COLO829 (cell line): ENCODE measurements at places on chromosomes 3 and 15.

GRCh38 chr15:67228286-67228685, 26.2 kb downstream of the AAGAB start:
- no peak for DNase-seq

DNA sequence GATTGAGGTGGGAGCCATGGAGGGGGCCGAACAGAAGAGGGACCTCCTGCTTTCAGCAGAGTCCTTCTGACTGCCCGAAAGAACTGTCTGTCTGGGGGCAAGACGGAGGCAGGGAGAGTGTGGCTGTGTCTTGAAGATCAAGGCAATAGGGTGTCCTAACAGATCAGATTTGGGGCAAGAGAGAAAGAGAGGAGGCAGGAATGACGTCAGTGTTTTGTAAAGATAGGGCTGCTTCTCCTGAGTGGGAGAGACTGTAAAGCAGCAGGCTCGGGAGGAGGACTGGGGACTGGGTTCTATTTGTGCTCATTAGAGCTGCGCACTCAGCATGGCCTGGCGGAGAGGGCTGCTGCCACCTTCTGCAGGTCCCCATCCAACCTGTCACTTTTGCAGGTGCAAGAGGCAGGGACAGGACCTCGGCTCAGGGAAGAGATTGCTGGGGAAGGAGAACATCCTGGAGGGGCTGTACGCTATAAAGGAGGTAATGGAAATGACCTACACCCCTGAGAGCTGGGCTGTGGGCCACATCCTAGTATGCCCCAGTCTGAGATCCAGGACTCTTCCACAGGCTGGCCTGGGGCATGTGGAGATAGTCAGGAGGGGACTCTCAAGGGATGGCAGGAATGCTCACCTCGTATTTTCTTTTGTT, 29.0 kb upstream of the FGD5 start:
- DNase-seq: no peak

- DNase-seq: no peak
Measured at GRCh38 chr3:51670053-51670822, 814 bp upstream of the TEX264 start.

DNA sequence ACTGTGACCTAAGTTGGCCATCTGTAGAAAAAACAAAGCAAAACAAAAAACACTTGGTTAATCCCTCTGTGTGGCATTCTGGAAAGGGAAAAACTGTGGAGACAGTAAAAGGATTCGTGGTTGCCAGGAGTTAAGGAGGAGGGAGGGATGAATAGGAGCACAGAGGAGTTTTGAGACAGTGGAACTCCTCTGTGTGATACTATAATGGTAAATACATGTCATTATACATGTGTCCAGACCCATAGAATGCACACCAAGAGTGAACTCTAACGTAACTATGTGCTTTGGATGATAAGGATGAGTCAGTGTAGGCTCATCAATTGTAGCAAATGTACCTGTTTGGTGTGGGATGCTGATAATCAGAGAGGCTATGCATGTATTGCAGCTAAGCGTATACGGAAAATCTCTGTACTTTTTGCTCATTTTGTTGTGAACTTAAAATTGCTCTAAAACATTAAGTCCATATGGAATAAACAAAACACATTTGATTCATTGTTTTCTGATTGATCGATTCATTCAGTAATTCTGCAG, 33.4 kb downstream of the RAP2B start:
- no peak for DNase-seq

- DNase-seq: no peak
Measured at GRCh38 chr15:25056484-25057425, 102.0 kb downstream of the SNRPN start.

GRCh38 chr3:158355623-158356588, 215.1 kb upstream of the MLF1 start:
- no peak for DNase-seq

GRCh38 chr3:164365242-164365641, 713.1 kb downstream of the SI start:
- no peak for DNase-seq

DNA sequence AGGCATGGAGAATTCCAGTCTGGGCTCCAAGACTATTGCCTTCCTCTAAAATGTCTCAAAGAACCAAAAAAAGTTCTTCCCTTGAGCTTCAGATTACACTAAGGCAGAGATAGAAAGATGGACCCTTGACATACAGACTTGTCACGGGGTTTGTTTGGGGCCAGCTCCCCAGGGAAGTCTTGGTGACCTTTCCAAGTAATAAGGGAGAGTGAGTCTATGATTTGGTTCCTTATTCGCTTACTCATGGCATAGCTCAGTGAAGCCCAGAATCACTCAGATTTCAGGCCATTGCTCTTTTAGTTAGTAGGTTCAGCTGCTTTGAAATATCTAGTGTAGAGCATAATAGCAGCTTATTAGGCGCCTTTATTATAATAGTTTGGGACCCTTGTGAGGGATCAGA, 90.3 kb downstream of the PLCL2 start:
- DNase-seq: no peak
